ENCODE measurements at places on chromosomes 1 and 21.

- no peak for DNase-seq
Observed at GRCh38 chr1:196181594-196181878, 426.7 kb downstream of the KCNT2 start.

DNA sequence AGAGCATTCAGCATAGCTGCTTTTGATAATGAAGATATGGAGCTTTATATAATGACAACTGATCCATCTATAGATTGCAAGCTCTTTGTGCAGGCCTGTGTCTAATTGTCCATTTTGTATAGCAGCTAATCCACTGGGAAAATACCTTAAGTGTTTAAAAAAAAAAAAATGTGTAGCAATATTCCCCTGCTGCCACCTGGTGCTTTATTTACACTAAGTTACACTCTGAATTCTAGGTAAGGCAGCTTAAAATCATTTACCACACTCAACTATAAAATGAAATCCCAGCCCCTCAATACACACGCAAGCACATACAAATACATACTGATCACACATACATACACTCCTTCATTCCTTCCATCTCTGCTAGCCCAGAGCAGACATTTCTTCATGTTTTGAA is 49.1 kb upstream of the BCL9 start:
- no peak for DNase-seq

DNA sequence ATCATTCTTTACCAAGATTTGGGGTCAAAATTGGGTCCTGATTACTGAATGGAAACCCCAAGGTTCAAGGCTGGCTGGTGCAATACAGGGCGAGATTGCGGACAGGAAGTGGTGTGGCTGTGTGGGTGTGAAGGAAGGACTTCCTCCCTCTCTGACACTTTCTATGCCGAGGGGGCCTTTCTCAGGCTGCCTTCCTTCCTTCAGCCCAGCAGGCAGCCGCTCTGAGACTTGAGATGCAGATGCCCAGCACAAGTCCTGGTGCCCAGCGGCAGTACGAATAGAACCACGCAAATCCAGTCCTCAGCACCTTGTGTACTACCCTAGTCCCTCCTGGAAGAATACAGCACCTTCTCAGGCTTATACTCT is 16.3 kb downstream of the BATF3 start:
- no peak for DNase-seq

DNA sequence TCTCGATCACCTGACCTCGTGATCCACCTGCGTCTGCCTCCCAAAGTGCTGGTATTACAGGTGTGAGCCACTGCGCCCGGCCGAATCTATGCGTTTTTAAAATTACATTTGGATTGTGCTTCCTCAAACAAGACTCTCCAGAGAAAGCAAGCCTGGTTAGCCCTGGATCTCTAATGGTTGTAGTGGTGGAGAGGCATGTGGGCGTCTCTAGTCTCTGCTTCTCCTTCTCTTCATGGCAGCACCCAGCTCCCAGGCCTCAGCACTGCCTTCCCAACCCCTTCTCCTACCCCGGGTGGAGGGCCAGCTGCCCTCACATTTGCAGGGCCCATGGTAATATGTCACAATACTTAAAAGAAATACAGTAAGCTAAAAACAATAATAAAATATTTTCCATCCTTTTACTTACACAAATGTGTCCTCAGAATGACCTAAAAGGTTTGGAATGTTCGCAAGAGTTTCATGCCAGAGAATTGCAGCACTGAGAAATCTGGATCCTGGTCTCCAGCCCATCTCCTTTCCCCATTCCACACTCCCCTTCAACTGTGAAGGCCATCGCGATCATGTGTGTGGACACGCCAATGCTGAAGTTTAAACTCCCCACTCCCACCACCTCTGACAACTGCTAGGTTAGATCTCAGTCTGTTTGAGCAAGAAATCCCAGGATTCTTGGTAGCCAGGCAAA is 7.0 kb downstream of the OR14I1 start:
- DNase-seq: no peak

DNA sequence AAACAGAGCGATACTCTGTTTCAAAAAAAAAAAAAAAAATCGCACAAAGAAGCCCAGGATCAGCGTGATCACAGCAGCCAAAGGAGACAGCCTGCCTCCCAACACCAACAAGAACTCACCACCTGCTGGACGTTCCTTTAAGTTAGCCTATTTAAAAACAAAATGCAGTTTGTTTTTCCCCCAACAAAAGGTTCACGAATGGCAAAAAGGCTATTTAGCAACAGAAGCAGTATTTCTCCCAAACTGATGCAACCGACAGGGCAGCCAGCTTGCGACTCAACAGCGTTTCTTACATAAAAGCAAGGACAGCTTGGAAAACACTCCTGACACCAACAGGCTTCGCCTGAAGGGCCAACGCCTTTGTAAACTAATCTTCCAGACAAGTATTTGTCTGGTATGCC is 6.8 kb downstream of the SSU72 start:
- no peak for DNase-seq

GRCh38 chr1:25586181-25586588 is 30.4 kb upstream of the MAN1C1 start:
- no peak for DNase-seq

DNA sequence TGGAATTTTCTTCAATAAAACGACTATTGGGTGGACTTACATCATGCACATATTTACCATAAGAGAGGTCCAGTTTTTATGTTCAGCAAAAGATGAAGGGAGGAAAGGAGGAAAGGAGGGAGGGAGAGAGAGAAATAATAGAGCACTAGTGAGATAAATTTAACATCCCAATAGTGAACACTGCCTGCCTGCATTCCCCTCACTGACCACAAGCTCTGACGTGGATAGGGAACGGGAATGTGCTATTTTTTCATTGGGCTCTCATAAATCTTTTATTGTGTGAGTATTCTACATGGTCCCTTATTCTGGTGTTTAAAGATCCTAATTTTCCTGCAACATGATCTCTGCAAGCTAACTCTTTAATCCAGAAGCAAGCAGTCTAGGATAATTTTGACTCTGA is 82.1 kb downstream of the TTC3 start:
- no peak for DNase-seq

DNA sequence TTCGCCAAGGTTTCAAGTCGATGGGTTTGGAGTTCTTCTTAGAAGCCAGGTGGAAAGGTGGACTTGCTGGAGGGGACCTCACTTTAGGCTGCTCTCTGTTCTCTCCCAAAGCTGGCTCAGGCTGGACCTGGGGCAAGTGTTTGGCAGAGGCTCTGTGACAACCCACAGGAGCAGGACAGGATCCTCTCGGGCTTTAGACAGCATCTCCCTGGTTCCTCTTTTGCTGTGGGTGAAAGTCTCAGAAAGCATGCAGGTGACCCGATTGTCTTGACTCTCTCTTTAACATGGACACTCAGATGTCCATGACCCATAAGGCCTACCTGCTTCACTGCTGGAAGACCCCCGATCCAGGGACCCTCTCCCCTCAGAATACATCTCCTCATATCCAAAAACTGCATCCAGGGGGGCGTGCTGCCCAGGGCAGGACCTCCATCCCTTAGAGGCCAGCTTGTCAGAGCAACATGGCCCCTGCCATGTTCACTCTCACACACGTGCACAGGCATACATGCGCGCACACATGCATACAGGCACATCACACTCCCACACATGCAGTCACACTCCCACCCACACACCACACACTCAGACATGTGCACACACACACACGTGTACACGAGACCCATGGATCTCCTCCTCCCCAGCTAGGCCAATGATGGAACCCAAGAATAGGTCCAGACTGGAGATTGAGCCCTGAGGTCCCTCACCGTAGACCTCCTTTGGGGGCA is 21.3 kb downstream of the MRPL37 start:
- DNase-seq: no peak

DNA sequence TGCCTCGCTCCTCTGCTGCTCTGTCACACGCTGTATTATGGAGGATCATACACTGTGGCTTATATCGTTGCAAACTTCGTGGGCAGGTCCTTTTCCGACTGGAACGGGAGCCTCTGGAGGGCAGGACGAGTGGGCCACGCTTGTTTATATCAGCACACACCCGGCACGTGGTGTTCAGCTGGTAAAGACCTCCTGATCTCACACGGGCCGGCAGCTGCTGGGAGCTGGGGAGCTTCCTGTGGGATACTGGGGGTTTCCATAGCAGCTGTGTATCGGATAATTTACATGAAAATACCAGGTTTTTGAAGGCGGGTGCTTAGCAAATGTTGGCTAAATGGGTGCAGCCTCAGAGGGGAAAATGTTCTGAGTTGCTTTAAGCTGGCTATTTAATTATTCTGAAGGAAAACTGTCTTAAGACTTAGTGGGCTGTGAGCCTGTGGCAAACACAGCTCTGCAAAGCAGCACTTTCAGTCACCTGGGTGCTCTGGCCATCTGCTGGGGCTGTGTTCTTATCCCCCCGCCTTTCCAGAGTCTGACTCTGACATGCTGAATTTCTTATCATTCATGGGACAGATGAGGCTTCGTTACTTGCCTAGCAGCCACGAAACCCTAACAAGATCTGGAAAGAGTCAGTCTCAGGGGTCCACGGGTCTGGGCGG is 103.6 kb upstream of the GCLM start:
- DNase-seq: no peak

DNA sequence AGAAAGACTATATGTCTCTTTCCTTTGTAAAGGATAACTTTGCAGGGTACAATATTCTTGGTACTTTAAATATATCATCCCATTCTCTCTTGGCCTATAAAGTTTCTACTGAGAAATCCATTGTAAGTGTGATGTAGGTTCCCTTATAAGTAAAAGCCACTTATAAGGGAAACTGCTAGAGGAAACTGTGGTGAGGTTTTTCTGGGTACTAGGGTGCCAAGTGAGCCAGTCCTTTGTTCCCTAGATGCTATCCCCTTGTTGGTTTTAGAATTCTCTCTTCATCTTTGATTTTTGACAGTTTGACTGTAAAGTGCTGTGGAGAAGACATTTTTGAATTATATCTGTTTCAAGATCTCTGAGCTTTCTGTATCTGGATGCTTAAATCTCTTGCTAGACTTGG is 108.9 kb upstream of the NEK7 start:
- DNase-seq: no peak

DNA sequence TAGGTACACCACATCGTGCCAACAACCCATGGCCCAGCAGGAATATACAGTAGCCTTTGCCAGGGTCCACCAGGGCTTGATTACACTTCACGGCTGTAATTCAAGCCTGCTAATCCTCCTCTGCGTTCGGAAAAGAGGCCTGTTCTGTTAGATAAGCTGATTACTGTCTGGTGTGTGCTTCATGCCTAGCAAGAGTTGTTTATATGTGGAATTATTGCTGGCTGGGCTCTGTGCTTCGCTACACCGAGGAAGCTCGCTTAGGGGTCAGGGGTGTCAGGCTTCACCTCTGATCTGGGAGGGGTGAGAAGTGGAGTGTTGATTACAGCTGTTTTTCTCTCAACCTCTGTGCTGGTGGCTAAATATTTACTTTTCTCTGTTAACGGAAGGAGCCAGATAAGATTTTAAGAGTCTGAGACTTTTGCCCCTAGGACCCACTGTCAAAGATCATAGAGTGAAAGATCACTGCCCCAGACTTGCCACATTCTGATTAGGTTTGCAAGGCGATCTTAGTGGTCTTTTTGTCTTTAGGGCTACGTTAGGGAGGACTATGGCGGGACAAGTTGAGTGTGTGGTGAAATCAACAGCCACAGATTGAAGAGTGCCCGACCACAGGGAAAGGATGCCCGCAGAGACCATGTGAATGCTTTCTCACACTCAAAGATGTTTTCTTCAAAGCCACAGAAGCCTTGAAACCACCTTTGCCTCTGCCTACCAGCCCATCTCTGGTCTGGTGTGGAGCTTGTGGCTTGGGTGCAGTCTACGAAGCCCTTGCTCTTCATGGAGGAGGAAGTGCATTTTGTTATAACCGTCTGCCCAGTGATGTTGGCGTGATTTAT is 216.1 kb downstream of the PBX1 start:
- DNase-seq: no peak
